ENCODE measurements at places on chromosomes 13 and 19.

DNA sequence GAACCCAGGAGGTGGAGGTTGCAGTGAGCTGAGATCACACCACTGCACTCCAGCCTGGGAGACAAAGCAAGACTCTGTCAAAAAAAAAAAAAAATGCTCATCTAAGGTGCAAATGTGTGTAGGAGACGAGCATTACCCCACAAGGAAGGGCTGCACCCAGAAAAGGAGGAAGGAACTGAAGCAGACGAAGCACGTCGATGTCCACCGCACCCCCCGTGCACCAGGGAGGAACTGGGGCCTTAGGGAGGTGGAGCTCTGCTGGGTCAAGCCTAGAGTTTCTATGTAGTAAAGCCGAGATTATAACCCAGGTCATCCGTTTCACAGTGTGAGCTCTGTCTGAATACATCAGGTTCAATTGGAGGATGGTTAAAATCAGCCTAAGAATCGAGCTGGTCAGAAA, 1.1 kb downstream of the VSTM1 start:
- no peak for DNase-seq

GRCh38 chr19:38003438-38004185, 96.6 kb downstream of the SIPA1L3 start:
- DNase-seq = peak; percentile 84

- no peak for DNase-seq
These were observed 112.3 kb downstream of the SLC7A1 start for GRCh38 chr13:29483211-29483610.

DNA sequence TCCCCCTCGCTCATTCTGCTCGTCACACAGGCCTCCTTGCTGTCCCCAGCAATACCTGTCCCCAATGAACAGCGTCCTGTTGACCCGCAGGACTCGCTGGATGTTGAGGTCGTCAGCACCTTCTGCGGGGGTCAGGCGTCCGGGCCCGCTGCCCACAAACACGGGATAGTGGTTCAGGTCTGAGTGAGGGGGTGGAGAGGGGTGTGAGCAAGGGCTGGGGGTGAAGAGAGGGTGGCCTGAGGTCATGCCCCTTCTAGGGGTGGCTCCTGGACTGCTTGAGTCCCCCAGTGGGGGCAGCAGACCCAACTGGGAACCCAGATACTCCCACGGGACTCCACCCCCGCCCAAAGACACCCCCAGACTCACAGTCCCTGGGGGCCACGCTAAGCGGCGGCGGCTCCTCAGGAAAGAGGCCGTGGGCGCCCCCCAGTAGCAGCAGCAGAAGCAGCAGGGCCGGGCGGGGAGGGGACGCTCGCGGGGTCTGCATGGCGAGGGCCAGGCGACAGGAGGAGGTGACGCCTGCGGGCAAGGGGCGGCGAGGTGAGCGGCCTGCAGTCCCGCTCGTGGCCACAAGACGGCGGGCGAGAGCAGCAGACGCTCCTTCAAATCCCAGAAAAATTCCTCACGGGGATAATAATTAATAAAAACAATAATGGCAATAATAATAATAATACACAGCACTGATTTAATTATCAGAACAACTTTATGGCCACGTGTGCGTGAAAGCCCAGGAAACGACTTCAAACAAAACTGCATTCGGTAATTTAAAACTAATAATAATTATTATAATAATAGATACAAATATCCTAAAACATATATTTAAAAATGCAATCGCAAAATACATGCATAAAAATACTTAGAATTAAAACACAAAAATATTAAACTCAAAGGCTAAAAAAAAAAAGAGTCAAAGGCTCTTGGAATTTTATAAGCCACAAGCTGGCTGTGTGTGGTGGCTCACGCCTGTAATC, 1.2 kb downstream of the SEMA6B start:
- no peak for DNase-seq

DNA sequence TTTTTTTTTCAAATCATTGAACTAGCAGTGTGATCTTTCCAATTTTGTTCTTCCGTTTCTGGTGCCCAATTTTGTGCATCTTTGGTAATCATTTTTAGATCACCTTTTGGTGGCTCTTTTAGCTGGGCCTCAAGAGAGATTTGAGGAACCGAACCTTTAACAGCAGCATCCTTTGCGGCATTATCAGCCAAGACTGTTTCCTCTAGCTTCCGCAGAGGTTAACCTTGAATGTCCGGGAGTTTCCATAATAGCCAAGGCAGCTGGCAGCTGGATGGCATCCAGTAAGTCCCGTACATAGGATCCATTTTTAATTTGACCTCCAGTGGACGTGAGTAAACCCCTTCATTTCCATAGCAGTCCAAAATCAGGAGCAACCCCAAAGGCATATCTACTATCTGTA, 9.6 kb downstream of the IRGC start:
- DNase-seq = no peak

- DNase-seq = no peak
These were observed 7.2 kb upstream of the FCHO1 start for GRCh38 chr19:17743874-17744580.

GRCh38 chr13:91468301-91468700, 69.9 kb downstream of the GPC5 start:
- DNase-seq = no peak

GRCh38 chr13:62706048-62706447, 1290.4 kb upstream of the PCDH20 start:
- no peak for DNase-seq

- no peak for DNase-seq
These were observed 9.6 kb downstream of the USP12 start for GRCh38 chr13:27161980-27162379.

DNA sequence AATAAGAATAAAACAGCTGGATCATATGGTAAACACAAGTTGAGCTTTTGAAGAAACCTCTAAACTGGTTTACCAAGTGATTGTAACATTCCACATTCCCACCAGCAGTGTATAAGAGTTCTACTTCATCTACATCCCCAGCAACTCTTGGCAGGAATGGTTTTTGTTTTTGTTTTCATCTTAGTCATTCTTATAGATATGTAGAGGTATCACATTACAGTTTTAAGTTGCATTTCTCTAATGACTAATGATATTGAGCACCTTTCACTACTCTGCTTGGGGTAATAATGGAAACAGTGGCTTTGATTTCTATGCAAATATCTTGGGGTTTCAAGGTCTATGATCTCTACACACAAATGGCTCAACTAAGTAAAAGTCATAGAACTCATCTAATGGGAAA, 614.5 kb downstream of the TBC1D4 start:
- no peak for DNase-seq

GRCh38 chr13:51742611-51743010, 61.4 kb downstream of the DHRS12 start:
- DNase-seq = no peak

DNA sequence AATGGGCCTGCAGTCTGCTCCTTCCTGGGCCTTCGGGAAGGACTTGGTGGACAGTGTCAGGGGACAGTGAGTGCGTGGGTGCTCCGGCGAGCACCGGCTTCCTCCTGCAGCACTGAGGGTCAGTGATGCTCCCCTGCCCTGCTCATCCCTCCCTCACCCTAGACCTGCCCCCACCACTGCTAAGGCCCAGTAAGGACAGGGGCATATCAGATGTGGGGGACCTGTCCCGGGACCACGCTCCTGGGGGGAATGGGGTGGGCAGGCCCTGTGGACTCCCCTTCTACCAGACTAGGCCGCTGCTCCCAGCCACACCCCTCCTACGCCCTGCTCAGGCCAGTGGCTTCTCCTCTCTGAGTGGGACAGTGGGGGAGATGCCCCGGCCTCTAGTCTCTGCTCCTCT, 3.2 kb downstream of the MICOS13 start:
- no peak for DNase-seq

GRCh38 chr19:19049406-19049805, 14.4 kb upstream of the SLC25A42 start:
- DNase-seq = no peak

GRCh38 chr13:30898678-30899241, 7.3 kb upstream of the MEDAG start:
- no peak for DNase-seq

DNA sequence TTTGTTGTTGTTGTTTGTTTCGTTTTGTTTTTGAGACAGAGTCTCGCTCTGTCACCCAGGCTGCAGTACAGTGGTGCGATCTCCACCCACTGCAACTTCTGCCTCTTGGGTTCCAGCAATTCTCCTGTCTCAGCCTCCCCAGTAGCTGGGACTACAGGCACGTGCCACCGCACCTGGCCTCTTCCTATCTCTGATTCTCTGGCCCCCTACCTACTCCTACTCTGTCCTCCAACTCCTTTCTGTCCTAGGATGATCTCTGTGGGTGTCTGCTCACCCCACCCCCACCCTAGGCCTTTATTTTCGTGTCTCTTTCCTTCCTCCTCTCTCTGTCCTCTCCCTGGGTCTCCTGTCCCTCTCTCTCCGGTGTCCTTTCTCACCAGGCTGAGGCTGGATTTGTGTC, 1.2 kb downstream of the PIH1D1 start:
- DNase-seq = no peak

- peak; percentile 30 for DNase-seq
These were observed 6.4 kb downstream of the DACH1 start for GRCh38 chr13:71860547-71861138.

GRCh38 chr13:21849323-21849722, 178.4 kb downstream of the FGF9 start:
- DNase-seq = peak; percentile 4

GRCh38 chr13:113117335-113117872, 5.2 kb upstream of the F10 start:
- no peak for DNase-seq

DNA sequence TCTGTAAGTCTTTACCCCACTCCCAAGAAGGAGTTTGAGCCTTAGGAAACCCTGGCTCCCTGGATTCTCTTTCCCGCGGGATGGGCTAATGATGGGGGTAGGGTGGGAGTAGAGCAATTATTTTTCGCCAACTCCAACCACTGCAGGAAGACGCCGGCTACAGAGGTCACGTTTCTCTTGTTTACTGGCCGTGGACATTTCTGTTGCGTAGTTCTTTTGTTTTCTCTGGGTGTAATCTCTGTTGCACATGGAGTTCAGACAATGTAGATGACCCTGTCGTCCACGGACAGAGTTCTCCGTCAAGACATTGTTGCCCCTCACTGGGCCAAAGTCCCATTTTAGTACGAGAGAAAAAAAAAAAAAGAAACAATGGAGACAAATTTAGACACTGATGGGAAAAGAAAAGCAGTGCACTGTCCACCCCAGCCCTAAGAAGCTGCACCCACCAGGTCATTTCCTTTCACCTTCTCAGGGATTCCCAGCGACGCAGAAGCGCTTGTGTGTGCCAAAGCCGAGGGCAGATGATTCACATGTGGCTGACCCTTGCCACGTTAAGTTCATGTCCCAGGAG, 133.9 kb upstream of the ARGLU1 start:
- DNase-seq = no peak

DNA sequence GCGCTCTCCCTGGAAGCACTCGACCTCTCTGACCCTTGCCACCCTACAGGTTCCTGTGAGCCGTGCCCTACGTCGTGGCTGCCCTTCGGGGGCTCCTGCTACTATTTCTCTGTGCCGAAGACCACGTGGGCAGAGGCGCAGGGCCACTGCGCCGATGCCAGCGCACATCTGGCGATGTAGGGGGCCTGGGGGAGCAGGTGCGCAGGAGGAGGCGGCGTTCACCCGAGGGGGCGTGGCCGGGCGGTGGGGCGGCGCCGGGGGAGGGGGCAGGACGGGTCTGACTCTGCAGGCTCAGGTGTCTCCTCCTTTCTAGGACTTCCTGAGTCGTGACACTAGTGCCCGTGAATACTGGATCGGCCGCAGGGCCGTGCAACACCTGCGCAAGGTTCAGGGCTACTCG, 26.4 kb downstream of the CLEC4M start:
- DNase-seq = no peak

GRCh38 chr19:5641171-5641570, 18.3 kb downstream of the SAFB start:
- DNase-seq = no peak
